Endothelial cell of umbilical vein (primary cell): ENCODE measurements at places on chromosomes 7 and 10. TPM values are rescaled to one million over a fixed set of nuclear protein-coding genes. Genes with fewer than 3 reads are reported as not detected.
A peak's percentile ranks its signal among the peaks of the same experiment; 100 is the strongest.

CCDC172 gene
- polyA plus RNA-seq, result not detected in 2 replicates

DNA sequence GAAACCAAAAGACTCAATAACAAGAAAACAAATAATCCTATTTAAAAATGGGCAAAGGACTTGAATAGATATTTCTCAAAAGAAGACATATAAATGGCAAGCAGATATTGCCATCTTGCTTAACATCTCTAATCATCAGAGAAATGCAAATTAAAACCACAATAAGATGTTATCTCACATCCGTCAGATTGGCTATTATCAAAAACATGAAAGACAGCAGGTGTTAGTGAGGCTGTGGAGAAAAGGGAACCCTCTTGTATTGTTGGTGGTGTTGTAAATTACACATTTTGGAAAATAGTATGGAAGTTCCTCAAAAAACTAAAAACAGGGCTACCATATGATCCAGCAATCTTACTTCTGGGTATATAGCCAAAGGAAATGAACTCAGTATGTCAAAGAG is 25.7 kb downstream of the OPALIN start:
- no peaks in the 10 kb centered on the region for H3K4me1 ChIP-seq
- H3K4me3 ChIP-seq, result no peak overlapping the region
- DNase-seq, result no peak
- no peak overlapping the region for H3K27ac ChIP-seq
- H3K27me3 ChIP-seq, result peaks cover 6% of the 10 kb centered on the region
- H3K36me3 ChIP-seq, result no peaks in the 10 kb centered on the region

IGF2BP3 gene
- 30.7 and 41.2 TPM in 2 replicates for polyA plus RNA-seq

NMT2 gene
- 31.9 and 39.0 TPM in 2 replicates for polyA plus RNA-seq

ADIRF gene
- polyA plus RNA-seq, result 3.7 and 10.9 TPM in 2 replicates

- peaks cover 5% of the 10 kb centered on the region for H3K27me3 ChIP-seq
- DNase-seq, result no peak
- H3K36me3 ChIP-seq, result no peaks in the 10 kb centered on the region
- H3K27ac ChIP-seq, result no peak overlapping the region
Measured at GRCh38 chr10:35824704-35825103, 182.6 kb upstream of the FZD8 start.

ICA1 gene
- polyA plus RNA-seq, result 13.9 and 19.0 TPM in 2 replicates

DNA sequence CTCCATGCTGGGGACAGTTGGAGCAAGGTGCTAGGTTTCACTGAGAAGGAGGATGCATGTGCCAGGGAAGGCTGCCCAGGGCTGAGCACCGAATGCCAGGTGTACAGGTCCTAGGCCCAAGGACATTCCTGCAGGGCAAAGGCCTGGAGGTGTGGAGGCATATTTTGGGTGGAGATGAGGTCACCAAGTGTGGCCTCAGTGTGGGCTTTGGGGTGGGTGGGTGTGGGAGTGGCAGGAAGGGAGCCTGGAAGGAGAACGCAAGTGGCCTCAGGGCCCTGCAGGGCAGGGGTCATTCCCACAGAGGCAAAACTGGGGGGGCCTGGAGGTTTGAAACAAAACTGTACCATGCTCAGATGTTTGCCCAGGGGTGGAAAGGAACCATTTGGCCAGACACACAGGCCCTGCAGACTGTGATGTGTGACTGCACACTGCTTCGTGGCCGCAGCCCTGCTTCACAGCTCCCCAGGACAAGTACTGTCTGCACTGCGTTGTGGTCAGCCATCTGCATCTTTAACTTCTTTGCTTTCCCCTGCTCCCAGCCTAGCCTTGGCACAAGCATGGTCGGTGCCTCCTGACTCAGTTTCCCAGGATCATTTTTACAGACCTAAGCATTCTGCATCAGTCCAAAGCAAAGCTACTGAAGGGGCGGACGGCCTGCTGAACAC is 5.1 kb downstream of the PLPP4 start:
- H3K36me3 ChIP-seq, result no peaks in the 10 kb centered on the region
- H3K27me3 ChIP-seq, result no peaks in the 10 kb centered on the region
- DNase-seq, result no peak
- H3K27ac ChIP-seq, result peak overlapping the region; percentile 82
- H3K4me1 ChIP-seq, result peaks cover 41% of the 10 kb centered on the region

- no peak overlapping the region for H3K27ac ChIP-seq
- H3K4me1 ChIP-seq, result no peaks in the 10 kb centered on the region
- H3K27me3 ChIP-seq, result no peaks in the 10 kb centered on the region
- H3K4me3 ChIP-seq, result no peak overlapping the region
- no peaks in the 10 kb centered on the region for H3K36me3 ChIP-seq
- no peak for DNase-seq
Measured at GRCh38 chr10:111200505-111201186, 123.8 kb downstream of the ADRA2A start.

- no peak overlapping the region for H3K4me3 ChIP-seq
- peaks cover 9% of the 10 kb centered on the region for H3K4me1 ChIP-seq
- H3K36me3 ChIP-seq, result no peaks in the 10 kb centered on the region
- no peak for DNase-seq
Measured at GRCh38 chr7:131583430-131583829, 27.0 kb upstream of the PODXL start.

GRCh38 chr7:80636709-80637108 is 1.7 kb upstream of the CD36 start:
- H3K4me3 ChIP-seq, result no peak overlapping the region
- H3K27me3 ChIP-seq, result no peaks in the 10 kb centered on the region
- DNase-seq, result no peak
- H3K4me1 ChIP-seq, result no peaks in the 10 kb centered on the region
- H3K36me3 ChIP-seq, result no peaks in the 10 kb centered on the region
- H3K27ac ChIP-seq, result no peak overlapping the region

DNA sequence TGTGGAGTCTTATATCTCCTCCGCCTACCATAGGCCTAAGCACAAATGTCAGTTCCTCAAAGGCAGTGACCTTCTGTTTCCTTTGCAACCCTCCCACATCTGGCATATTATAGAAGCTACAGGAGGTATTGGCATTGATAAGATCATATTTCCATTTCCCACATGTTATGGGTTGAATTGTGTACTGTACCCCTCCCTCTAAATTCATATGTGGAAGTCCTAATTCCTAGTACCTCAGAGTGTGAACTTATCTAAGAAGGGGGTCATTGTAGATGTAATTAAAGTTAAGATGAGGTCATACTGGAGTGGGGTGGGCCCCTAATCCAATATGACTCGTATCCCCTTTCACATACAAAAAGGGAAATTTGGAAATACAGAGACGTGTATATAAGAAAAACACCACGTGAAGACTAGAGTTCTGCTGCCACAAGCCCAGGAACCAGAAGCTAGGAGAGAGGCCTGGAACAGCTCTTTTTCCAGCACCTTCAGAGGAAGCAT is 6.1 kb upstream of the LAMB4 start:
- no peaks in the 10 kb centered on the region for H3K36me3 ChIP-seq
- no peaks in the 10 kb centered on the region for H3K27me3 ChIP-seq
- no peak overlapping the region for H3K4me3 ChIP-seq
- H3K27ac ChIP-seq, result no peak overlapping the region
- peaks cover 2% of the 10 kb centered on the region for H3K4me1 ChIP-seq

SNCG gene
- 50.6 and 60.8 TPM in 2 replicates for polyA plus RNA-seq

ANXA8L1 gene
- polyA plus RNA-seq, result not detected in 2 replicates

DNA sequence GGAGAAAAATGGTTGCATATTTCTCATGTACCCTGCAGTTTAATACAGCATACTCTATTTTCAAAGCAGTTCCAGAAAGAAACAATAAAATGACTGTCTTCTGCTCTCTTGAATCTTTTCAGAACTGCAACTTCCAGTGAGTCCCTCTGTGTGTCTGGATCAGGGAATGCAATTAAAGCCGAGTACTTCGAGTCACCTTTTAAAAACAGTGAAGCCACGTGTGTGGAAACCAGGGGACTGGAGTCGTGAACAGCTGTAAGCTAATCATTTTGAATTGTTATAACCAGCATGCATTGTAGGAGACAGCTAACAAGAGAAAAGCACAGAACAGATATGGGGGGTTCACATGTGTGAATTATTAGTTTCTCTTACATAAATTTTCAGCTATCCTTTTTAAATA is 109.1 kb downstream of the CPED1 start:
- no peak overlapping the region for H3K4me3 ChIP-seq
- no peaks in the 10 kb centered on the region for H3K27me3 ChIP-seq
- no peak for DNase-seq
- H3K4me1 ChIP-seq, result no peaks in the 10 kb centered on the region
- H3K27ac ChIP-seq, result no peak overlapping the region
- no peaks in the 10 kb centered on the region for H3K36me3 ChIP-seq

DKK1 gene
- 160 and 202 TPM in 2 replicates for polyA plus RNA-seq

SFTPA1 gene
- not detected in 2 replicates for polyA plus RNA-seq

FAM13C gene
- polyA plus RNA-seq, result 0.03 TPM in 1 of 2 replicates, not detected in the other

INA gene
- 0.25 and 0.29 TPM in 2 replicates for polyA plus RNA-seq

GRCh38 chr10:56279270-56279669 is 81.8 kb downstream of the ZWINT start:
- DNase-seq, result no peak
- H3K27me3 ChIP-seq, result no peaks in the 10 kb centered on the region
- no peak overlapping the region for H3K27ac ChIP-seq
- no peak overlapping the region for H3K4me3 ChIP-seq
- no peaks in the 10 kb centered on the region for H3K4me1 ChIP-seq

DNA sequence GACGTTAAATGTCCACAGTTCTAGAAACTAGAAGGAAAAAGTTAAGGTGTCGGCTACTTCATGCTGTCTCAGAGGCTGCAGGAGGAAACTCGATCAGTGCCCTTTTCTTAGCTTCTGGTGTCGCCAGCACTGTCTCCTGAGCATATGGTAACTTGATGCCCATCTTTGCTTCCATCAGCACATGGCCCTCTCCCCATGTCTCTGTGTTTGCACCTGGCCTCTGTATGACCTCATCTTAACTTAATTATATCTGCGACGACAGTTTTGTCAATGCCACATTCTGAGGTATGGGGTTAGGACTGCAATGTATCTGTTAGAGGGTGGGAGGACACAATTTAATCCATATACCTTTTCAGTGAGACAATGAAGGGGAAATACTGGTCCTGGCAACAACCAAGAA is 449.9 kb downstream of the POM121L12 start:
- no peaks in the 10 kb centered on the region for H3K36me3 ChIP-seq
- H3K4me3 ChIP-seq, result no peak overlapping the region
- no peaks in the 10 kb centered on the region for H3K4me1 ChIP-seq

PURB gene
- 2.2 and 2.7 TPM in 2 replicates for polyA plus RNA-seq

DNA sequence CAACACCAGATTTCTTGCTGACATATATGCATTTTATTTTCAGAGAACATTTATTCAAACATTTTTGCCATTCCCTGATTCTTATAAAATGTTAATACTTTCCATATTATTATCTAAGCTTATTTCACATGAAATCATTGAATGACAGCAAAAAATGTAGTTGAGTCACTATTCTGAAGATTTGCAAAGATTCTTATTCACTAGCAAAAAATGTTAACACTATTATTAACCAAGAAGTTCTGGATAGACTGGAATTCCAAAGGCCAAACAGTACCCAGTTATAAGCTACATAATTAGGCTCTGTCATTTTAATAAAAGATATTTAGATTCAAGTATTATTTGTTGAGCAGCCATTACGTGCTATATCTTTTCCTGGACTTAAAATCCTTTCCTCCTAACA is 4.3 kb downstream of the GSTO2 start:
- no peaks in the 10 kb centered on the region for H3K27me3 ChIP-seq
- H3K4me3 ChIP-seq, result no peak overlapping the region
- H3K27ac ChIP-seq, result no peak overlapping the region
- DNase-seq, result no peak
- no peaks in the 10 kb centered on the region for H3K36me3 ChIP-seq

- no peak for DNase-seq
- H3K27me3 ChIP-seq, result no peaks in the 10 kb centered on the region
- no peak overlapping the region for H3K27ac ChIP-seq
- no peak overlapping the region for H3K4me3 ChIP-seq
- H3K4me1 ChIP-seq, result peaks cover under 1% of the 10 kb centered on the region
Measured at GRCh38 chr7:7962851-7963250, 5.7 kb upstream of the GLCCI1 start.

- H3K36me3 ChIP-seq, result no peaks in the 10 kb centered on the region
- H3K27ac ChIP-seq, result peak within 1 kb of the TSS; percentile 98
- peak within 1 kb of the TSS; percentile 94 for H3K4me3 ChIP-seq
- peaks cover 20% of the 10 kb centered on the region for H3K4me1 ChIP-seq
Measured at GRCh38 chr10:110919349-110919931, at the start of gene SHOC2. Gene SHOC2 (plus strand): TSS chr10:110919604. CDS start chr10:110964359, 44,755 bp downstream.

DNA sequence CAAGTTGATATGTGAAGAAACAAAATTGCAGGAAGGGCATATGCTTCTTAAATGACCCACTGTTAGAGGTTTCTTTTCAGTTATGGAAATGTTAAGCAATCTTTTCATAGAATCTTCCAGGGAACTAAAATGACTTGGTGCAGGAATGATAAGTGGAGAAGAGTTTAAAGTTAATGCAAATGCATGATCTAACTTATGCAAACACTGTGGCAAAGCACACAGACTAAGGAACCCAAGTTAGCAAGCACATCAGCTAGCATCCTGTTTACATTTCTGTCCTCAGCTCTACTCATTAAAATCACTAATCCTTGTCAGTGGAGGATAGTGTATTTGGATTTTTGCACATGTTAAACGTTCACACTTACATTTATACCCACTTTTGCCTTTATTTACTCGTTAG is 9.3 kb downstream of the CLCN1 start:
- no peak overlapping the region for H3K27ac ChIP-seq
- no peak overlapping the region for H3K4me3 ChIP-seq
- H3K36me3 ChIP-seq, result no peaks in the 10 kb centered on the region
- no peak for DNase-seq
- no peaks in the 10 kb centered on the region for H3K4me1 ChIP-seq

DNA sequence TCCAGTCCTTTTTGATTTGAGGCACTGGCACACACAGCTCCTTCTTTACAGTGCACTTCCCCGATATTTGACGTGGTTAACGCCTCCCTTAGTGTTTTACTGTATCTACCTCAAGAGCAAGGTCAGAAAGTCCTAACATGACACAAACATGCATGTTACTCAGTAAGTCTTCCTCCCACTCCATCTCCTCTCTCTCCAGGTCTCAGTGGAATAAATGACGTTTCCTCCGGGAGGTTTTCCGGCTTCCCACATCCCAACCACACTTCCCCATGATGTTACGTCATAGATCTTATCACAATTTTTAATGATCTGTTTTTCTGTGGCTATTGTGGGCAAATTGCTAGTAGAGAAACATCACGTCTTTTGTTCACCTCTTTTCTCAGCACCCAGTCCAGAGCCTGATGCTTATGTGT is 165.7 kb downstream of the PTPN20 start:
- H3K4me3 ChIP-seq, result no peak overlapping the region
- no peaks in the 10 kb centered on the region for H3K27me3 ChIP-seq
- no peaks in the 10 kb centered on the region for H3K4me1 ChIP-seq
- no peak for DNase-seq
